ENCODE measurements at places on chromosomes 1 and 21.

GRCh38 chr1:25196830-25197229, 35.5 kb downstream of the SYF2 start:
- no peak for DNase-seq

- DNase-seq: no peak
These were observed 125.9 kb downstream of the CLIC6 start for GRCh38 chr21:34794686-34795085.

- DNase-seq: no peak
These were observed 158.3 kb downstream of the FGGY start for GRCh38 chr1:59455206-59455605.

DNA sequence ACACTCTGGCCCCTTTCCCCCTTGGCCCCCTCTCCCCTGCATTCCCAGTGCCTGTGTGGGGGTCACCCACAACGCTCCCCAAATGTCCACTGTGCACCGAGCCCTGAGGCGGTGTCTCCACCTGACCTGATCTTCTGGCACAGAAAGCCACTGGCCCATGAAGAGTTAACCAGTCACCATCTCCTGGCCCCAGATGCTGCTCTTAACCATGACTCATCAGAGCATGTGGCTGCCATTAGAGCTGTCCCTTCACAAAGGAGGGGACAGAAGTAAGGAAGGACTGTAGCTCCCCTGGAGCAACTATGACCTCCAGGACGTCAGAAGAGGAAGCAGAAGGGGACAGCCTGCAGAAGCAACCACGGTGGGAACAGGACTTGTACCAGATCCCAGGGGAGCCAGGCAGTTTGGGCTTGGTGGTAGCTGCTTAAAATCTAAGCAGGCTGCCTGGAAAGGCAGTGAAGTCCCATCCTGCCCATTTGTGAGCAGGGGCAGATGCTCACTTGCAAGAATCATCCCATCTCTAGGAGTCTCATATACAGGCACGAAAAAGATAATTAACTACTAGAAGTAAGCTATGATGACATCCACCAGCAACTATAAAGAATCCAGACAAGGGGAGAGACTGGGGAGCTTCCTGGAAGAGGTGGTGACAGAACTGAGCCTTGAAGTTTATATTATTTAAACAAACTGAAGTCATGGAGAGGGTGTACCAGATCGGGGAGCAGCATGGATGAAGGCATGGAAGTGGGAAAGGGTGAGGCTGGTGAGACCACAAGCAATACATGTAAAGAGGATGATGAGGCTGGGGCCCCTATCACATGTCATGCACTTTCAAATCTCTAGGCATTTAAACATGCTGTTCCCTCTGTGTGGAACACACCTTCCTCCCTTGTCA, 1.1 kb upstream of the TTC39A start:
- no peak for DNase-seq

DNA sequence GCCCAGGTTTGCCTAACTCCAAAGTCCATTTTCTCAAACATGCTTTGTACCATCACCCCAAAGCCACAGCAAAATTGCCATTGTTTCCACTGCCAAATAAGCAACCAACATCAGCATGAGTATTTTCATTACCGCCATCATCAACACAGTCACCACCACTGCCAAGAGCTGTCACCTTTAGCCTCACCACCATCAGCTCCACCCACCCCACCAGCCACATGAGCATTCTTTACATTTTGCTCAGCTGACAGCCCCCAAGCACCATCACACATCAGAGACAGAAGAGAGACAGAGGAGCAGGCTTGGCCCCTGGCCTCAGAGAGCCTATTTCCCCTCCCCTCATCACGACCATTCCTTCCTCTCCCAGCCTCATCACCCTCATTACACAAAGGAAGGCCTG, 42.7 kb downstream of the TAS1R2 start:
- no peak for DNase-seq

GRCh38 chr1:211501711-211502400, 9.9 kb upstream of the RD3 start:
- DNase-seq: no peak

DNA sequence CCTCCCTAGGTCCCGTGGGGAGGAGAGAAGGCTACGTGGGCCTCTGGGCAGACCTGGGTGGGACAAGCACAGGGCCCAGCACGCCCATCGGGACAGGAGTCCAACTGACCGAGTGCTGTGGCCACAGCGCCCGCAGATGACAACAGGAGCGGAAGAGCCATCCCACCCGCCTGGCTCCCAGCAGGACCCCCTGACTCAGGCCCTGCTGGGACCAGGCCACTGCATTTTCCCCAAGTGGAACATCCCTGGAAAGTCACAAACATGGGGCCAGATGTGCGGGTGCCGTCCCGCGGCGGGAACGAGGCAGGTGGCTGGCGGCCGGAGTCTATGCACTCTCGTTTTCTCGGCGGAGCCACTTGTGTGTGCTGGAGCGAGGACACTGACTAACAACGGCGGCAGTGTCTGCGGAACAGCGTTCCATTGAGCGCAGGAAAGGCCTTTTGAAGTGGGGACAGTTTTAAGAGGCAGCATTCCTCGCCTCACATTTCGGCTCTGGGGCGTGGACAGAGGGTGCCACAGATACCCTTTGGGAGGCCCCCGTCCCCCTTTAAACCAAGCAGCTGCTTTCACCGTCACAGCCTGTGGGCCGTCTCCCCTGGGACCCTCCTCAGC, 93.7 kb upstream of the ARHGEF16 start:
- DNase-seq: no peak

GRCh38 chr1:223635236-223635635, 30.3 kb downstream of the CAPN8 start:
- DNase-seq: no peak

DNA sequence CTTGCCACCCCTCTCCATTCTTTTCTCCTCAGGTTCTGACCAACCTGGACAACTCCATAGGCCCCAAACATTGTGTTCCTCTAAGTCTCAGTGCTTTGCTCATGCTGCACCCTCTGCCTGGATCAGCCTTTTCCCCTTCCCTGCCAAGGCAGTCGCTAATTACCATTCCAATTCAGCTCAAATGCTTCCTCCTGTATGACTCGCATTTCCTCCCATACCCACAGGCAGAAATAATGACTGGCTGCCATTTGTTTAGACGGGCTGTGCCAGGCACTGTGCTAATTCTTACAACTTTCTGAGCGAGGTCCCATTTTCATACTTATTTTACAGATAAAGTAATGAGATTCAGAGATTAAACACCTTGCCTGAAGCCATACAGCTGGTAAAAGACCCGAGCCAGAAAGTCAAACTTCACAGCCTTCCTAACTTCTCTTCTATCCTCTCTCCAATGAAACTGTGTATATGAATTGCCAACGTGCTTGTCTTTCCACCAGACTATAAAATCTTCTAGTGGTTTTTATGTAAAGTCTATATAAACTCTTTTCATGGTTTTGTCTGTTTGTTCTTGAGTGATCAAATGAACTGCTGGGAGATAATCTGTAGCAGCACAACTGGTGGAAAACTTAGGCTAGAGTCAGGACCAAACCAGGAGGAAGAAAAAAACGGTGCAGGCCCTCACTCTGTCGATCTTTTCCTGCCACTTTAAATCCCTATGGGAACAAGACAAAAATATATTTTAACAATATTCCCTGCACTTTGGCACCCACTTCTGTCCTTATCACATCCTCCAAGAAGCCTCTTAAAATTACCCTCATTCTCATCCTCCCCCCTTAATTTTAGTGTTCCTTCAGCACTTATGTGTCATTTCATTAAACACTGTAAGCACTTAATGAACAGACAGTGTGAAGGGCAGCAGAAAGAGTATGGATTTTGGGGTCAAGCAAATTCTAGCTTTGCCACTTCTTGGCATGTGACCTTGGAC, 33.7 kb downstream of the RAB3B start:
- no peak for DNase-seq

- DNase-seq: no peak
These were observed 269.4 kb downstream of the PTPRU start for GRCh38 chr1:29505532-29506220.

GRCh38 chr1:168991667-168992475, 114.6 kb upstream of the ATP1B1 start:
- DNase-seq: no peak

- DNase-seq: no peak
These were observed 89.3 kb downstream of the PLD5 start for GRCh38 chr1:242435200-242435599.

DNA sequence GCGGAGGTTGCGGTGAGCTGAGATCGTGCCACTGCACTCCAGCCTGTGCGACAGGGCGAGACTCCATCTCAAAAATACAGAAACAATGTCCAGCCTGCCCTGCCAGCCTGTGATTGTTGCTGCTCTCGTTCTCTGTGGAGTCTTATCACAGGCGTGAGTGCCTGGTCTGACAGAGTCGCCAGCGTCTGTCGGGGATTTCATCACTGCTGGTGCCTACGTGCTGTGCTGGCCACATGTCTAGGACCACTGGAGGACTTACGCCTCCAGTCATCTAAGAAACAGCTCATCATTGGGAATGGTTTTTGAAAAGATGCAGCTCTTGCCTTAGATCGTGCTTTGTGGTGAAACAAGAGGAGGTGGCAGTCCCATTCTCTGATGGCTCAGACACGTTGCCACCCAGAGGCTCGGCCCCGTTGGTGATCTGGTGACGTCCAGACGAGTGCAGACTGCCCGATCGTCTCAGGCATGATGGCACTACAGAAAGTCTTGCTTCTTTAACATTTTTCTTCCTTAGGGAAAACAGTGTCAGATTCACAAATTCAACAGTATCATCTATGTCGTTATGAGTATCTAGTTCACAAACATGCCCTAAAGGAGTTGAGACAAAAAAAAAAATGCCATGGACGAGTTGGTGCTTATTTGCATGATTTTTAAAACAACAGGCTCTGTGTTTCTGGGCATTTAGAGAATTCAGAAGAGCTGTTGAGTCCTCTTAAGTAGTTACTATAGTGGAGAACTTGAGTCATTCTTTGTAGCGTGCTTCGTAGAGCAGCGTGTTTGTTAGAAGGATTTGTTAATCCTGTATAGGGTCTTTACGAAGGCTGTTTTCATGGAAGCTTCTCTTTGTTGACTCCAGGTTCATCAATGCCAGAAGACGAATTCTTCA, 47.5 kb downstream of the CBS start:
- no peak for DNase-seq

DNA sequence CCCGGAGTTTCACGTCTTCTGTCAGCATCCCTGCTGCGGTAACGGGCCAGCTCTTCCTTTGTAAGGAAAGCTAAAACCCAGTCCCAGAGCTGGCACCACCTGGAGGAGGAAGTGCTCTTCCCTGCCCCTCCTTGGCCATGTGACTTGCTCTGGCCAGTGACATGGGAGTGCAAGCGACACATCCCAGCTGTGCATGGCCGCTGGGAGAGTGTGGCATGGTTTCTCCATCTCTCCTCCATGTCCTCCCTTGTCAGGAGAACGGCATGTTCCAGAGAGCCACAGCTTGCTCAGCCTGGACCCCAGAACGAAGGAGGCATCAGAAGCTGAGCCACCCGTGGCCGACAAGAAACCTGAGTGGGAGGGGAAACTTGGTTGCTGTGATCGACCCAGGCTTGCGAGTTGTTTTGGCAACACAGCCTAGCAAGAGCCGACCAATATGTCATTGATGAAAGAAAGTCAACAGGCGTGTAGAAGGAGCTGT, 2.7 kb upstream of the PRXL2B start:
- DNase-seq: no peak

GRCh38 chr1:17243274-17243673, 5.6 kb upstream of the PADI3 start:
- no peak for DNase-seq

GRCh38 chr1:15722836-15723532, 13.1 kb upstream of the SLC25A34 start:
- no peak for DNase-seq

DNA sequence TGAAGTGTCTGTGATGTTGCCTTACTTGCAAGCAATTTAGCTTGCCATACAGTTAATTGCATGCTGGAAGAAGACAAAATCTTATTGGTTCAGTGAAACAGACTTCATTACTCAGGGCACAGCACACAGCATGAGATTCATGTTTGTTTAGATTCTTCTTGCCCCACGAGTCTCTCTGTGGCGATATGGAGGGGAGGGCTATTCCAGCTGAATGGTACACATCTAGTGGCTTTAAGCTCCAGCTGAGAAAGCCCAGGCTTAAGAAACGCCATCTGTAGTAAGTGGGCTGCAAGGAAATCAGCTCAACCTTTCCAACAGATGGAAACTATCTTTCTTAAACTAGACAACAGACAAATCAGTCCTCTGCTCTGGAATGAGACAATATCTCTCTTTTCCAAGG, 1022.0 kb downstream of the NCAM2 start:
- no peak for DNase-seq

DNA sequence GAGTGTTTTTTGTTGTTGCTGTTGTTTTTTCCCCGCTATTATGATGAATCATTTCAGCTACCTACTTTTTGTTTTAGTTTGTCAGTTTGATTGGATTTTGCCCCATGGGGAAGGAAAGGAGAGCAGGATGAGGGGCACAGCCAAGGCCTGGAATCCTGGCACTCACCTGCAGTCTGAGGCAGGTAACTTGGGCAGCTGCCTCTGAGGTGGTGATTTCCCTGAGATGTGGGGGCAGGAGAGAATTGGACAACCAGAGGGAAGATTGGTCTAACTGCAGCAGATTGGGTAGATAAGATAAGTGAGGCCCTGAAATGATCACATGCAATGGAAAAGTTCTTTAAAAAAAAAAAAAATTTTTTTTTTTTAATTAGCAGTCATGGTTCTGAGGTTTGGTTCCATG, 1.5 kb upstream of the LAX1 start:
- no peak for DNase-seq

DNA sequence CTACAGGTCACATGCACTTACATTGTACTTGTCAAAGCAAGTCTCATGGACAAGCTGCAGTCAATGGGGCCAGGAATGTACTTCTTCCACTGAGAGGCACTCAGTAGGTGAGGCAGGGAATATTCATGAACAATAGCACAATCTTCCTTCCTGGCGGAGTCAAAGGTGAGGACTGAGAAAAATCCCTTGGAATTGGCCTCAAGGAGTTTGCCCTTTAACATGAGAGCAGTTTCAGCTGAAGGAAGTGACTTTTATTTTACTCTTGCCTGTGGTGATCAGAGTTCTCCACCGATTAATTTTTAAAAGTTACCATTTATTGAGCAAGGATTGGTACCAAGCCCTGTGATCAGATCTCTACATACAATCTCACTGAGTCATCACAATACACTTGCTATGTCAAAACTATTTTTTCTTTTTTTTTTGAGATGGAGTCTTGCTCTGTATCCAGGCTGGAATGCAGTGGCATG, 11.2 kb upstream of the AK2 start:
- DNase-seq: no peak

DNA sequence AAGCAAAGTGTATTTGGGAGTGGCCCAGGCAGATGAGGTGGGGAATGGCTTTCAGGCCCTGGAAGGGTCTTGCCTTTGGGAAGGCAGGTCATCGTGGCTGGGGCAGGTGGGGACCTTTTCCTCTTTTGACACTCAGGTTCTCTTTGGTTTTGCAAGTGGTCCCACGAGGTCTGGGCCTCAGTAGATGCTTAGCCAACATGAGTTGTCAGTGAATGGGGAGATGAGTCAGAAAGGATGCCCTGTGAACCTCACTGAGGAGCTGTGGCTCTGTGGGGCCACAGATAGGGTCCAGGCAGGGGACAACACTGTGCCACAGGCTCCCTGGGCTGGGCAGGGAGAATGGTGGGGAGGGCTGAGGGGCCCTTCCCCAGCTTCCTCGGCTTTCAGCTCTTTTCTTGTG, 19.0 kb downstream of the ARHGEF10L start:
- DNase-seq: no peak
